Pancreas (tissue), 10 donors: ENCODE measurements at places on chromosomes 5 and 9. TPM values are rescaled to one million over a fixed set of nuclear protein-coding genes. Genes with fewer than 3 reads are reported as not detected.

The LIX1 gene
- not detected for total RNA-seq

The DAPK1 gene
- 51.7 TPM for total RNA-seq

The HSPA4 gene
- 39.5 TPM for total RNA-seq

The DMGDH gene
- total RNA-seq: 0.83 TPM

DNA sequence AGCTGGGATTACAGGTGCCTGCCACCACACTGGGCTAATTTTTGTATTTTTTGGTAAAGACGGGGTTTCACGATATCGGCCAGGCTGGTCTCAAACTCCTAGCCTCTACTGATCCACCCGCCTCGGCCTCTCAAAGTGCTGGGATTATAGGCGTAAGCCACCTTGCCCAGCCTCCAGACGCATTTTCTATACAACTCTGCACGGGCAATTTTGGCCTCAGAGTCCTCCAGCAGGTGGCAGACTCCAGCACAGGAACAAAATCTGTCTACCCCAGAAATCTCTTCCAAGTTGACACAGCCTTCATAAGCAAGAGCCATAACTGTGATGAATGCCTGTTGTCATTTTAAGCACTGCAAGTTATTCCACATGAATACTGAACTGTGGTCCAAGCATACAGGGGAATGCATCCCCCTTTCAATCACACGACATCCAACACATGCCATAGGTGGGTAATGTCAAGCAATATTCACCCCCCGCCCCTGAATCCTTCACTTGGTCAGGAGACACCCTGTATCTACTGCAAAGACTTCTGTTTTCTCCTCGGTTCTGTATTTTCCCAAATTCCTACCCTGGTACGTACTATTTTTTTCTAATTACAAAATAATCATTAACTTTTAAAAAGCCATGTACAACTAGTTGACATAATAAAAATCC, 50.8 kb downstream of the ALDH7A1 start:
- H3K27ac ChIP-seq: no peak overlapping the region
- DNase-seq: no peak
- no peak overlapping the region for H3K4me3 ChIP-seq
- no peaks in the 10 kb centered on the region for H3K27me3 ChIP-seq

DNA sequence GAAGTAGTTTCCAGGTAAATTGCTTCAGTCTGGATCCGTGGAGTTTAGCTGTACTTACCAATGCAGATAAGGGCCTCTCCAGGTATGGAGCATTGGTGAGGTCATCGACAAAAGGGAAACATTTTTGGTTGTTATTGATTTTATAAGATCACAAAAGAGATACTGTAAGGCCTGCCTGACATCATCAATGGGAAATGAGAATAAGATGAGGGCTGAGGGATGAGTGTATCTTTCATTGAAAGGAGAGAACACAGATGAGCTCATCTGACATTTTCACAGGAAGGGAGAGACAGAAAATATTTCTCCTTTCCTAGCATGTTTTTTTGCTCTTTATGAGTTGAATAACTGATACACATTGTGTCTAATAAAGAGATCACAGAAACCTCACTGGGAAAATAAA, 233.6 kb downstream of the SAXO1 start:
- no peaks in the 10 kb centered on the region for H3K4me1 ChIP-seq

GRCh38 chr5:154053468-154053867, 14.7 kb downstream of the MFAP3 start:
- peaks cover 5% of the 10 kb centered on the region for H3K4me1 ChIP-seq
- no peak overlapping the region for H3K4me3 ChIP-seq
- H3K27me3 ChIP-seq: no peaks in the 10 kb centered on the region
- no peak overlapping the region for H3K27ac ChIP-seq

GRCh38 chr5:28927559-28928326, 1889.4 kb upstream of the CDH9 start:
- no peaks in the 10 kb centered on the region for H3K27me3 ChIP-seq
- no peaks in the 10 kb centered on the region for H3K4me1 ChIP-seq
- H3K4me3 ChIP-seq: no peak overlapping the region
- no peaks in the 10 kb centered on the region for H3K36me3 ChIP-seq
- H3K27ac ChIP-seq: no peak overlapping the region
- no peak for DNase-seq
